ENCODE measurements at places on chromosomes 7 and 10. TPM values are rescaled to one million over a fixed set of nuclear protein-coding genes. Genes with fewer than 3 reads are reported as not detected.

FGF8 gene
- 0.62 TPM for total RNA-seq

NXPH1 gene
- not detected for total RNA-seq

GRCh38 chr10:3398825-3399646 is 226.5 kb upstream of the PITRM1 start:
- peak; percentile 69 for DNase-seq

DNA sequence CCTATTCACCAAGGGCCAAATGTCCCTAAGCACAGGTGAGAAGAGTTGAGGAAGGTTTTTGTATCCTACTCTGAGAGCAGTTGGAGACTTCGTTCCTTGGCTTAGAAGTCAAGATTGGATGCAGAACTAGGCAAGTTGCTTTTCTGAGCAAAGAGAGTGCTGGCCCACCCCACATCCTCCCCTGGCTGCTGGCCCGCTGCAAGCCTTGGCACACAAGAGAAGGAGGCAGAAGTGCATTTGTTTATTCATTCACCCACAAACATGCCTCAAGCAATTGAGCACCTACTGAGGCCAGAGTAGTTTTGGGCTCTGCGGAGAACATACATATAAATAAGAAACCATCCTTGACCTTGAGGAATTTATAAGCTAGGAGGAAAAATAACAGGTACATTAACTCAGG is 318.9 kb downstream of the KCNMA1 start:
- no peak for DNase-seq

DNA sequence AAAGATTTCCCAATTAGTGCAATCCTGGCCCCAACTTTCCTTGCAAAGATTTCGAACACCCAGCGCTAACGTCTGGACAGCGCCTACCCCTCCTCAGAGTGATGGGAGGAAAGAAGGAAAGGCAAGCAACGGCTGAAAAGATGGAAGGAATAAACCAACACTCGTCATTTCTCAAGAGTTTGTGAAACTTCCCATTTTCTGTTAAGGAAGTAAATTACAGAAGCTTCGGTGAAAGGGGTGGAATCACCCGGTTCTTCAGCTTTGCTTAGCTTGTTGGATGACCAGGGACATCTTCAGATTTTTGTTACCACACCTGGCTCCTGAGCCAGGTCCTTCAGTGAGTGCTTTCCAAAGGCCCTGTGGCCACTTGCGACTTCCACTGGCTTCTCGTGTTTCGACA is 313.1 kb downstream of the SKIDA1 start:
- no peak for DNase-seq

DNA sequence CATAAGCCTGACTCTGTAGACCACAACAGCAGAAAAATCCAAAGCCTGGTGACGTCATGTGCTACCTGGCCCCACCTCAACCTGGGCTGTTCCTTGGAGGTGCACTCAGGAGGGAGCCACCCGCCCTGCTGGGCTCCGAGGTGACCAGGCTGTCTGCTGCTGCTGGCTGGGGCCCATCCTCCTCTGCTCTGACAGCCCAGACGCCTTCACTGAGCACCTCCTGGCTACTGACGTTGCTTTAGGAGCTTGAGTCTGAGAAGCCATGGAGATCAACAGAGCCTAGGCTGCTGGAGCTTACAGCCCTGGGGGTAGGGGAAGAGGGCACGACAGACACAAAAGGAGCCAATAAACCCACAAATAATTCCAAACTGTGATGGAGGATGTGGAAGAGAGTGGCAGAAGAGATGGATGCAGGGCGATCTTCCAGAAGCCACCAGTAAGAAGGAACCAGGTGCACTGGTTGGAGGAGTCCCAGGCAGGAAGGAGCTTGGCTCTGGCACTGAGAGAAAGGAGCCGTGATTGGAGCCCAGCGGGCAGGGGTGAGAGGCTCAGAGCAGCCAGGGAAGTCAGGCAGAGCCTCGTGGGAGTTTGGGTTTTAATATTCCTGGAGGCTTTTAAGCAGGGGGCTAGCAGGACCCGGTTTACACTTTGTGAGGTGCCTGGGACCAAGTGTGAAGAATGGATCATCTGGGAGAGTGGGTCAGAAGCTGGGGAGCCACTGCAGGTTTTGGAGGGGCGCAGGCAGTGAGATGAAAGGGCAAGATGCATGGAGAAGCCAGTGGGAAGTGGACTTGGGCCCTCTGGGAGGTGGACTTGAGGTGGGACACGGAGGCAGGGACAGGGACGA is 1.7 kb upstream of the PTPRE start:
- DNase-seq: no peak

DNA sequence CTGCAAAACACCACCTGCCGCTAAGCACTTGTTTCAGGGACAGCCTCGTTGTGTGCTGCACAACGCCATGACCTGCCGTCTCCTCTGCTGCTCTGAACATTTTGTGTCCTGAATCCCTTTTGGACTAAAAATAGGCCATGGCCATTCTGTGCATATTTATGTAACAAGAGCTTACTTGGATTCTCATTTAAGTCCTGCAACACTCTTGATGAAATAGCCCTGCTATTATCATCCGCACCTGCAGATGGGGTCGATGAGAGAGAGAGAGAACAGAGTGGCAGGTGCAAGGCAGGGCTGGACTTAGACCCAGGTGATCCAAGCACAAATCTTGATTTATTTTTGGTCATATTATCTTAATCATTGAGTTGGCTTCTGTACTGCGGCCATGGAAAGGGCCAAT is 121.2 kb upstream of the PRKCQ start:
- no peak for DNase-seq

- no peak for DNase-seq
These were observed 186.4 kb upstream of the RHOBTB1 start for GRCh38 chr10:61130366-61130765.

- no peak for DNase-seq
These were observed 290.9 kb downstream of the CRPPA start for GRCh38 chr7:16130111-16131110.

Data from sciatic nerve (tissue), 2 donors.